ENCODE measurements at places on chromosomes 6 and 20.

- no peak for DNase-seq
These were observed 213.5 kb upstream of the RNF217 start for GRCh38 chr6:124748778-124749177.

DNA sequence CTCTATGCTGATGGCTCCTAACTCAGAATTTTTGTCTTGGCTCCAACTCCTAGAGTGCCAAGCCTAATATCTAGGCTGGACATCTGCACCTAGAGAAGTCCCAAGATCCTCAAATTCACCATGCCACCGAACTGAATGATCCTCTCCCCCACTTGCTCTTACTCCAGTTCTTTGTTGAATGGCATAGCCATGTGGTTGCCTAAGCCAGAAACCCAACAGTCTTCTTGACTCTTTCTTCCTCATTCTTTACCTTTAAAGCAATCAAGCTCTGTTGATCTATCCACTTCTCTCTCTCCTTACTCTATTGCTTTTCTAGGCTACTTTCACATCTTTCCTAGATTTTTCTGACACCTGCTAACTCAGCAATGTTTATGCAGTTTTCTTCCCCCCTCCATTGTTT is 126.5 kb upstream of the FOXO3 start:
- no peak for DNase-seq

GRCh38 chr20:40949346-40949745 is 79.3 kb upstream of the TOP1 start:
- DNase-seq: no peak

DNA sequence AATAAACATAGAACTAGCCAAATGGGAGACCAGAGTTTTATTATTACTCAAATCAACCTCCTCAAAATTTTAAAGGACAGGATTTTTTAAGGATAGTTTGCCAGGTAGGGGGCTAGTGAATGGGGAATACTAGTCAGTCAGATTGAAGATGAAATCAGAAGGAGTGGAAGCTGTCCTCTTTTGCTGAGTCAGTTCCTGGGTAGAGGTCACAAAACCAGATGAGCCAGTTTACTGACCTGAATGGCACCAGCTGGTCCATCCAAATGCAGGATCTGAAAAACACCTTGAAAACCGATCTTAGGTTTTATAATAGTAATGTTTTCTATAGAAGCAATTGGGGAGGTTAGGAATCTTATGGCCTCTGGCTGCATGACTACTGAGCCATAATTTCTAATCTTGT is 558.2 kb downstream of the PKHD1 start:
- no peak for DNase-seq

- peak; percentile 88 for DNase-seq
These were observed at the start of gene NRSN2 for GRCh38 chr20:346640-347316. Gene NRSN2 (plus strand): TSS chr20:347111. CDS start chr20:349644, 2,533 bp downstream.

- DNase-seq: no peak
These were observed 76.9 kb downstream of the SYNDIG1 start for GRCh38 chr20:24546232-24546892.

- DNase-seq: no peak
These were observed 69.9 kb downstream of the CDKAL1 start for GRCh38 chr6:20604159-20604558.

DNA sequence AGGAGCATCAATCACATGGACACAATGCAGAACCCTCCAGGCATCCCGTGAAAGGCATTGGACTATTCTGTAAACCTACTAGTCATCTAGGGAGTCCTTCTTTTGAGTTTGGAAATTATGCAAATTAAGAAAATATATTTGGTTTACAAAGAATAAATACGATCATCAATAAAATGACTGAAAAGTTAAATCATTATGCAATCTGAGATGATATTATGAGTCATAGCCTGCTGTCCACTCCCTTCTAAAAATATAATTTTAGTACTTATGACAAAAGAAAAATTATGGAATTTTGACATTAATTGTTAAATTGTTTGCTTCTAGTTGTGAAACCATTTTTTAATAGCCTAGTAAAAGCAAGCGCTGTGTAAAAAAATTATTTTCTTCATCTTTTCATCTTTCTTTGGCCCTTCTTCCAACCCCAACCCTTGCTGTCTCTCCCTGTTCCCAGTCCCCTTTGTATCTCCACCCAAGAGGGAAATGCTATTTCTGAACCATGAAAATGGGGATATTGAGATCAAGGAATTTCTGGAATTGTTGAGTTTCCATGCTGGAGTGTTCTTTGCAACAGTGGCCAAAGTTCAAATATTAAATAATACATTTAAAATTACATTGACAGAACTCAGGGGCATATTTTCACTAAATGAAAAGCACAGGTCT is 599.8 kb downstream of the COL12A1 start:
- DNase-seq: no peak

GRCh38 chr6:51269876-51270275 is 451.2 kb downstream of the TFAP2B start:
- peak; percentile 7 for DNase-seq

- no peak for DNase-seq
These were observed 119.7 kb upstream of the ZNF184 start for GRCh38 chr6:27592481-27593199.

DNA sequence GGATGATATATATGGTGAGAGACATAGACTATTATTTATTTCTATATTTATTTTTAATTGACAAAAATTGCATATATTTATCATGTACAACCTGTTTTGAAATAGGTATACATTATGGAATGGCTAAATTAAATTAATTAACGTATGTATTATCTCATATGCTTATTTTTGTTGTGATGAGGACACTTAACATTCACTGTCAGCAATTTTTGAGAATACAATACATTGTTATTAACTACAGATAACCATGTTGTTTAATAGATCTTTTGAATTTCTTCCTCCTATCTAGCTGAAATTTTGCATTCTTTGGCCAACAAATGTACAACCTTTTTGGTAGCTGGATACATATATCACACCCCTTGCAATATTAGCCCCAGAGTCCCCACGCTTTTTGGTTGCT is 110.7 kb upstream of the CITED2 start:
- DNase-seq: no peak

DNA sequence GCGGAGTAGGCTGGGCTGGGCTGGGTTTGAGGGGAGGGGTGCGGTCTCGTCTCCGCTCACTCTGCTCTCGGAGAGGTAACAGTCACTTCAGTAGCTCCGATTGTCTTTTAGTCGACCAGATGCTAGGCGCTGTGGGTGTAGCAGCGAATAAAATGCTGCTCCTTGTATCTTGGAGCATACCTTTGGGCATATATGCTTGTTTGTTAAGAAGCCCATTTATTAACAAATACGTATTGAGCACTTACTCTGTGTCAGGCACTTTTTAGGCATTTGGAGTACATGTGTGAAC is 545 bp downstream of the ACTR5 start:
- DNase-seq: no peak

DNA sequence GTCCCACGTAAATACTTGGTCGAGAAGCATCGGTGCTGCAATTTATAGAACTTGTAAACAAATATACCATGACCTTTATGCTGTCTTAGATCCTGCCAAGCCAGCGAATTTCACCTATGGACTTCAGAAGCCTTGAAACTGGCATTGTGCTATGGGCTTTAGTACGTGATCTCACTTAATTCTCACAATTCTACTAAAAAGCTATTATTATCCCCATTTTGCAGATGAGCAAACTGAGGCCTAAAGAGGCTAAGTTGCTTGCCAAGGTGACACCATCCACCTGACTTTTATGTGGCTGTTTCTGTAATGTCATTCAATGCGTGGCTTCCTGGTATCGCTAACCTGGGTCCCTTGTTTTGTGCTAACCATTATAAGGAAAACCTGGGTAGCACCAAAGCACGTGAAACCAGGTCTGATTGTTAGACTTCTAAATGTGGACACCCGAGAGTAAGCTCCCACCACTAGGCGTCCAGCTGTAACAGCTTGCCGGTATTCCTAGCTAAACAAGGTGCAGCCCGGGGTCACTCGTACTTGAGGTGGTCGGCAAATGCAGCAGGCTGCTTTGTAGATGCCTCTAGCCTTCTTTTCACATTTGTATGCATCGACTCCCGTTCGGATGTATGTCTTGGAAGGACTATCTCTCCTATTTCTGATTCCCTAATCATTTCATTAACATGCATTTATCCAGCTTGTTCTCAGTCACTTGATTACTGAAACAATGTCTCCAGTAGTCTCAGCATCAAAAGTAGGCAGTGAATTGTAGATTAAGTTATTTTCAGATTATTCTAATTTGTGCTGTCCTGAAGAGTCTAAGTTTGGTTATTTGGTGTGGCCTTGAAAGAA is 1.1 kb downstream of the SYNJ2 start:
- DNase-seq: no peak

- DNase-seq: no peak
These were observed 341 bp upstream of the TTPAL start for GRCh38 chr20:44475372-44475693.

DNA sequence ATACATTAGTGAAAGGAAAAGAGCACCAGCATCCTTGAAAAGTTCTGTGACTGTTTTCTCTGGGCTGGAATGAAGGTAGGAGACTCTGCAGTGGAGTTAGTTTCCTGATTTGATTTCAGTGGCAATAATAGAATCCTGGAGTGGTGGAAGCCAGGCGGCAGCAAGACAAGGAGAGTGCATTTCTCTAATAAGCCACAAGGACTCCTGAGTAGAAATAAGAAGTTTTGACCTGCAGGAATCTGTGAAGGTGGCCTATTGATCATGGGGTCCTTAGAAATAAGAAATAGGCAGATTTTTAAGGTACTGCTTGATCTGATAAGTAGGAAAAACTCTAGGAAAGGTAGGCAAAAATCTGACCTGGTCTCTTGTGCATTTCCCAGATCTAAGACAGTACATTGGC is 68.4 kb upstream of the ELOVL5 start:
- no peak for DNase-seq
